ENCODE measurements at places on chromosomes 6 and 20. TPM values are rescaled to one million over a fixed set of nuclear protein-coding genes. Genes with fewer than 3 reads are reported as not detected.

The PGM3 gene
- 43.6 TPM for total RNA-seq

The GABRR1 gene
- 0.15 TPM for total RNA-seq

The C2 gene
- 1.1 TPM for total RNA-seq

The SLC16A10 gene
- 6.8 TPM for total RNA-seq

The TPX2 gene
- total RNA-seq: 5.4 TPM

The UBE2C gene
- 0.87 TPM for total RNA-seq

The KCNQ5 gene
- total RNA-seq: 18.5 TPM

The ZNF334 gene
- total RNA-seq: 7.9 TPM

The GPR6 gene
- not detected for total RNA-seq

The VSX1 gene
- total RNA-seq: 0.52 TPM

The DDO gene
- 0.27 TPM for total RNA-seq

The GSTA3 gene
- total RNA-seq: not detected

The ARG1 gene
- 2.4 TPM for total RNA-seq

The CTSZ gene
- 4.0 TPM for total RNA-seq

The TRMT6 gene
- total RNA-seq: 23.1 TPM

The FRMD1 gene
- total RNA-seq: 0.25 TPM

The UNC5CL gene
- total RNA-seq: 1.5 TPM

The MCHR2 gene
- total RNA-seq: 0.16 TPM

The STMN3 gene
- total RNA-seq: 70.6 TPM

The BTNL2 gene
- total RNA-seq: not detected

The GPX5 gene
- total RNA-seq: not detected

The SCRT2 gene
- total RNA-seq: 7.0 TPM

The C6orf120 gene
- 24.5 TPM for total RNA-seq

The SIRPB1 gene
- total RNA-seq: 0.29 TPM

The TRIM10 gene
- 0.15 TPM for total RNA-seq

The COL9A3 gene
- total RNA-seq: 9.2 TPM

The SMPDL3A gene
- 5.1 TPM for total RNA-seq

The BPIFB1 gene
- total RNA-seq: 0.38 TPM

The UNC93A gene
- total RNA-seq: not detected

The DNAH8 gene
- total RNA-seq: 0.05 TPM

The TULP1 gene
- 0.50 TPM for total RNA-seq

The TBC1D7 gene
- total RNA-seq: 21.4 TPM

The LTB gene
- total RNA-seq: 0.42 TPM

The GFRA4 gene
- total RNA-seq: not detected

The GSTA4 gene
- total RNA-seq: 128 TPM

The ZKSCAN4 gene
- 5.6 TPM for total RNA-seq

The ISM1 gene
- total RNA-seq: 0.19 TPM

The TXLNB gene
- 0.81 TPM for total RNA-seq

The ELOVL2 gene
- 6.6 TPM for total RNA-seq

The GRIK2 gene
- total RNA-seq: 1.9 TPM

The SLC22A2 gene
- total RNA-seq: 0.26 TPM

The LY6G6F gene
- not detected for total RNA-seq

The KHDRBS2 gene
- total RNA-seq: not detected

The HLA-C gene
- total RNA-seq: 1,124 TPM

The NKX2-4 gene
- 0.15 TPM for total RNA-seq

The CTCFL gene
- 0.49 TPM for total RNA-seq

The OR2H1 gene
- total RNA-seq: not detected

The BMP6 gene
- total RNA-seq: 1.4 TPM

Data from motor neuron (in vitro differentiated cells).